Stimulated activated CD4-positive, alpha-beta T cell treated with anti-CD3 and anti-CD28 coated beads, TNF-alpha, amount 100 ng/mL, for 1 hour (primary cell): ENCODE measurements at places on chromosomes 7 and 10.

DNA sequence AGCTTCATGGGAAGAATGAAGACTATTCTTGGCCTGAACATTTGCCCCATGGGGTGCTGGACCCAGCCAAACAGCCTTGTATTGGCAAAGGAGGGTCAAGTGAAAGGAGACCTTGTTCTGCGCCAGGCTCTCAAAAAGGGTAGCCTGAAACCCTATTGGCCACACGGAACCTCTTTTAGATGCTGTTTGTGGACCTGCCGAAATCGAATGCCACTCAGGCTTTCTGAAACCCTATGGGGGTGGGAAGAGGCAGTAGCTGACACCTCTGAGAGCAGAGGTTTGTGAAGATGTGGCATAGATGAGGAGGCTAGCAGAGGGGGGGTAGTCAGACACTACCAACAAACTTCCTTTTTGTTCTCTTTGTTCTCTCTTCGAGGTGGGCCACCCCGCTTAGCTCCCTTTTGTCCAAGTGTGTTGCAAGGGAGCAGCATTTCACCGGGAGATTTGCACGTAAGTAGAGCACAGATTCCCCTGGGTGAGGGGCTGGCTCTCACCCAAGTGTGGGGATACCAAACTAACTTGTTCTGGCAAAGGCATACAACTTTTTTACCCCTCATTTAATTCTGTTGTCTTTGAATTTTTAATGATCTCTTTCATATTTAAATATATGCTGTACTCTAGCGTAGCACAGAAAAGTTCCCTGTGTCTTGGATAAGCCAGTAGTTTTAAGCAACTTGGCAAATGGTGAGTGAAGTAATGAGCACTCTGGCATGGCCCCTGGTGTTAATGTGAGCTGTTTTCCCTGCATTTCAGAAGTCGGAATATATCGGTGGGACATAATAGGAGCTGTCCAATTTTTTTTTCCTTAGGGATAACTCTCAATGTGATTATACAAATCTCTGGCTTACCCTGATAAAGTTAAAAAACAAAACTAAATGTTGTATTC lies 107.7 kb downstream of the SEPTIN7 start:
- DNase-seq, result no peak

GRCh38 chr10:79055892-79056291 lies 12.9 kb upstream of the ZMIZ1 start:
- no peak for DNase-seq

DNA sequence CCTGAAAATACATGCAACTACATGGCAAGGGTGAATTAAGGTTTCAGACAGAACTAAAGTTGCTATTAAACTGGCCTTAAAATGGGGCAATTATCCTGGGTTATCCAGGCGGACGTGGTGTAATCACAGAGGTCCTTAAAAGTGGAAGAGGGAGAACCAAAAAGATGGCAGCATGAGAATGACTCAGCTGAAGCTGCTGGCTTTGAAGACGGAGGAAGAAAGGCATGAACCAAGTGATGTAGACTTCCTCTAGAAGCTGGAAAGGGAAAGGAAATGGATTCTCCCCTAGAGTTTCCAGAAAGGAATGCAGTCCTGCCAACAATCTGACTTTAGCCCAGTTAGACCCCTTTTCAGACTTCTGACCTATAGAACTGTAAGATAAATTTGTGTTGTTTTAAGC lies 27.0 kb upstream of the UBN2 start:
- no peak for DNase-seq

DNA sequence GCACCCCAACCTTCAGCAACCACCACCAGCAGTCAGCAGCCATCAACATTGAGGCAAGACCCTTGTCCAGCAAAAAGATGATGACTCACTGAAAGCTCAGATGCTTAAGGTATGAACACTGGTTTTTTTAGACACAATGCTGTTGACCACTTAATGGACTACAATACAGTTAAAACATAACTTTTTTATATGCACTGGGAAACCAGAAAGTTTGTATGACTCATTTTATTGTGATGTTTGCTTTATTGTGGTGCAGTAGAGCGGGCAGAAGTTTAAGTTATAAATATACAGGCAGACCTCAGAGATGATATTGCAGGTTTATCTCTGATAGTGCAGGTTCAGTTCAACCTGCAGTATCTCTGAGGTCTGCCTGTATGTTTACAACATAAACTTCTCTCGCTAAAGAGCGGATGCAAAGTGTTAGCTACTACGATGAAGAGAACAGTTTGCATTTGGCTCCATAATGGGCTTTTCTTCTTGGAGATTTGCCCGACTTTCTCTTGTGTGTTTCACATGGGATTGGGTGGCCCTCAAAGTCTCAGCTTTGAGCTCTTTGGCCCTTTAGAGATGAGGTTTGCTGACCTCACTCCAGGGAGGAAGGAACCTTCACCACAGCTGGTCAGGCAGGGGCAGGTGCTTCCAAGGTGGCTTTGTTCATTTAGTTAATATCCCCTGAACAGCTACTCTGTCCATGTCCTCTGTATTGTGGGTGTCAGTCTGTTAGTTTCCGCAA lies 84.4 kb upstream of the SHH start:
- no peak for DNase-seq

DNA sequence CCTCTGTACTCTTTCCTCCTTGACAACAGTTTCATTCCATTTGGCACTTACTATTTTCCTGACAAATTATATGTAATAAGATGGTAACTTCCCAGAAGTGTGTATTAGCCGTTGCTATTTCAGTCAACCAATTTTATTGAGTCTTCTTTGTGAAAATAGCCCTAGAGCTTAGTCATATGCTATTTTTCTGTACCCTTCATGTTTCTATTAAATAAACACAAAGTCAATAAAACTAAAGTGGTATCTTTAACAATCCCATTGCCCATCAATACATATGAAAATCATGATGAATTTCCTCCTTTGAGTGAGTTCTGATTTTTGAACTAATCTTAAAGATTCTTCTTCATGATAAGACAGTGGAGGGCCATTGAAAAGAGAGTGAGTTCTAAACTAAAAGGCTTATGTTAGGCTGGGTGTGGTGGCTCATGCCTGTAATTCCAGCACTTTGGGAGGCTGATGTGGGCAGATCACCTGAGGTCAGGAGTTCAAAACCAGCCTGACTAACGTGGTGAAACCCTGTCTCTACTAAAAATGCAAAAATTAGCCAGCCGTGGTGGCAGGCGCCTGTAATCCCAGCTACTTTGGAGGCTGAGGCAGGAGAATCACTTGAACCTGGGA lies 5.9 kb upstream of the MYPN start:
- DNase-seq, result no peak

GRCh38 chr7:79893991-79894390 lies 240.6 kb upstream of the GNAI1 start:
- DNase-seq, result no peak

DNA sequence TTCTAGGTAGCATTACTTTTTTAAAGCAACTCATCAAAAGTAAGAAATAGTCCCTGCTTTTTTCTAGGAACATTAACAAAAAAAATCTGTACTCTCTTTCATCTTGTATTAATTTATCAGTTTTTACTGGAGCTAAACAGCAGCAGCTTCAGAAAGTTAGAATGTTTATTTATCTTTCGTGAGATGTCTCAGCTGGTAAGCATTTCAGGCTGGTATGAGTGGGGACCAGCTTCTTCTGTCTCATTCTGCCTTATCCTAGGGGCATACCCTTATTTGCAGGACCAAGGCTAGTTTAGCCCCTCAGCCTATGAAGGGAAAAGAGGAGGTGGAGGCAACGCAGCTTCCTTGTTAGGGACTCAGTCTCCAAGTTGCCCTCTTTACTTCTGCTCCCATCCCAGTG lies 35.1 kb downstream of the LANCL2 start:
- no peak for DNase-seq

DNA sequence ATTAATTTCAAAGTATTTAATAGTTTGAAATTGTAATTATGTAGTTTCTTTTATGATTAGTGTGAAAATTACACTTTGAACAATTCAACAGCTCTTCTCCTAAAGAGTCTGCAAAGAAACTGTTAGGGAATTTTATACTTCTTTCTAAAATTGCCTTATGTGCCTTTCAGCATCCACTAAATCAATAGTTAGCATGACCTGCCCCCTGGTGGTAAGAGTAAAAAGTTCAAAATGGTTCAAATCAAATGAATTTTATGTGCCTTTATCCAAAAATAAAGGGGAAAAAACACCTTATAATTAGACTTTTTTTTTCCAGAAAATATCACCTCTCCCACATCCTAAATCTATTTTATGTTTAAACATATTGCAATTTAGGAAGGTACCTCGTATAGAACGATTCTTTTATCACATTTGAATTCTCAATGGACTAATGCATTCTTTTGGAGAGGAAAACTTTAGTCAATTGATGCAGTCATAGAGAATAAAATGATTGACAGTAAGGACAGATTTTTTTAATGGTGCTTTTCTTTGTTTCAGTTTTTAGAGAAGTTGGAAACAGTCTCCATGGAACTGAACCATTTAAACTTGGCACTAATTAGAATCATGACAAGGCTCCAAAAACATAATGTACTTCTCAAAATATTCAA lies 163.7 kb downstream of the SEMA3D start:
- DNase-seq, result no peak

DNA sequence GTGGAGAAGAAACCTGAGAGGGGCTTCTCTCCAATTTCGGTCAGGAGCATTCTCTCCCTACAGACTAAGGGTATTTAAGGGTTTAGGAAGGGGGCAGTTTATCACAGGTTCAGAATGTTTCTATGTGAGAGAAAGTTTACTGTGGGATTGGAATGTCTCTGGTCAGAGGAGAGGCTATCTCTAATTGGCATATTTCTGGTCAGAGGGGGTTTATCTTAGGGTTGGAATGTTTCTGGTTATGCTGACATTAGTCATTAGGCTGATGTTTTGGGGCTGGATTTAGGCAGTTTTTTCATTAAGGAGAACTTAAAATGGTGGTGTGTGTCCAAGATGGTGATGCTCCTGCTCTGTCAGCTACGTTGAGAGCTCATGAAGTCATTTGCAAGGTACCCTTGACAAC lies 758.0 kb downstream of the TYW1 start:
- no peak for DNase-seq

GRCh38 chr10:72009051-72009424 lies 44.8 kb downstream of the CHST3 start:
- DNase-seq, result no peak

DNA sequence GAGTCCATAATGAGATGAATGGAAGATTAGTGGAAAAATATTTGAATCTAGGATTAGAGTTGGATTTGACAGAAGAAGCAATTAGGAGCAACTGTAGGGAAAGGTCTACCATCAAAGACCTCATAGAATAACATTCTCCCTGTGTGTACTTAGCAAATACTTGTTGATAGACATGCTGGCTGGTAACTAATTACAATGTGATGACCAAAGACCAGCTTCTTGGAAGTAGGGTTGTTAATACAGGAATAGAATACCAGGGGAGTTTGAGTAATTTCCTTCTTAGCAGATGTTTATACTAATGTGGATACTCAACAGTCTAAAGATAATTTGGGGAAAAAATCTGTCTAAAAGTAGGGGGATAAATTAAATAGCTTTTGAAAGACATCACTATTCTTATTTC lies 357.5 kb upstream of the BMPER start:
- DNase-seq, result no peak

- no peak for DNase-seq
These were observed 28.6 kb upstream of the CADPS2 start for GRCh38 chr7:122914812-122915211.

GRCh38 chr7:49791088-49791741 lies 17.8 kb downstream of the VWC2 start:
- DNase-seq, result no peak

DNA sequence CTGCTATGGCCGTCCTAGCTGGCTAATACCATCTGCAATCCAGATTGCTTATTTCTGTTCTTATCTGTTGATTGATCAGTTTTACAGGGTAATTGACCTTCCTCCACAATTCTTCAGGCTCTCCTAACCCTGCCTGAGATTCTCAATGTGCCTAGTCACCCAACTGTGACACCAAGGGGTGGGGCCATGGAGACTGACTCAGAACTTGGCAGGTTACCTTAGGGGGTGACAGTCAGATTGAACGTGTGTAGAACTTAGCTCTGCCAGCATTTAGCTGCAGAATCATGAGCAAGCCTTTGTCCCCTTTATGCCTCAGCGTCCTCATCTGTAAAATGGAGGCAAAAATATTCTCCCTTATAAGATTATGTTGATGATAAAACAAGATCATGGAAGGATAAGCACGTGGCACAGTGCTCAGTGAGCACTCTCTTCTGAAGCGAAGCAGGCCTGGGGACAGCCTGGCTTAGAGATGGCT lies 19.1 kb upstream of the LEP start:
- no peak for DNase-seq

GRCh38 chr10:78640796-78641636 lies 427.8 kb upstream of the ZMIZ1 start:
- DNase-seq, result no peak

DNA sequence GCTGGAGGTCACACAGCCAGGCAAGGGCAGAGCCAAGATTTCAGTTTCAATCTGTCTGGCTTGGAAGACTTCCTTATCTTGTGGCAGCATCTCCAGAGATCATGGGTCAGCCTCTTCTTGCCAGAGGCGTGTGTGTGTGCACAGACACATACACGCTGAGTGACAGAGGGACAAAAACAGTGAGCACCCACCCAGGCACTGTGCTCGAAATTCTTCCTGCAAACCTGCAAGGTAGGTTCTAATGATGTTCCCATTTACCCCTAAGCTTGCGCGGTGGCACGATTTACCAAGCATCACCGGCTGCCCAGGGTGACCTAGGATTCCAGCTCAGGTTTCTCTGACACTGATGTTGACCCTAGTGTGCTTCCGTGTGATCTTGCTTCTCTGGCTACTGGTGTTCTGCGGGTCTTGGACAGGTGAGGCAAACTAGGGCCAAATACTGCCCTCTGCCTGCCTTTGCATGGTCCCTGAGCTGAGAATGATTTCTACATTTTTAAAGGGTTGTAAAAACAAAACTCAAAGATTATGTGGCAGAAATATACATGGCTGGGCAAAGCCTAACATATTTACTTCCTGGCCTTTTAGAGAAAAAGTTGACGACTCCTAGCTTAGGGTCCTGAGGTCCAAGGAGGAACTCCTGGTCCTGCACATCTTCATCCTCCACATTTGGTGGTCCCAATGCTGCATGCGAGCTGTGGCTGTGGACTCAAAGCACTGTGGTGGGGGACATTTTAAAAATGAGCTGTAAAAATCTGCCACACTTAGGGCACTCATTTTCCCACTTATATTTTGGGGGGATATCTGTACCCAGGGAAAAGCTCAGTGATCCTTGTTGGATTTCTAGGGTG lies 268.5 kb downstream of the RPS24 start:
- DNase-seq, result no peak

DNA sequence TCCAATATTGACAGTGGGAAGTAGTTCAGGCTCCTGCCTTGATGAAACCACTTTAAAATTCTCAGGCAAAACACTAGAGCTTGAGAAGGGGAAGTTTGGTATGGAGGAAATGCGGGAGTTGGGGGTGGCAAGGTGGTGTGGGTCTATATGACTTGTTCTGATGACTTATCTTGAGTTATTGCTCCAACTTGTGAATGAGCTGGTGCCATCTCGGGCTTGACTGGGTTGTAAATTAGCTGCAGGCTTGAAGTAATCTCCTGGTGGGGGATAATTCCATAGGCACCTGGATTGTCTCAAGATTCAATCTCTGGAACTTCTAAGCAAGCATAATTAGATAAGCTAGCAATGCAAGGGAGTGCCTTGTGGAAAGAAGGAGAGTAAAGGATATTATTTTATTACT lies 29.0 kb downstream of the MRPL32 start:
- no peak for DNase-seq
